ENCODE measurements at places on chromosomes 1 and 21. TPM values are rescaled to one million over a fixed set of nuclear protein-coding genes. Genes with fewer than 3 reads are reported as not detected.

The SCAF4 gene
- 111 TPM for total RNA-seq

The COL18A1 gene
- total RNA-seq = 0.18 TPM

The SNRPE gene
- 299 TPM for total RNA-seq

The RXRG gene
- not detected for total RNA-seq

The BMP8B gene
- total RNA-seq = 0.34 TPM

The EXTL1 gene
- total RNA-seq = 0.67 TPM

The PGLYRP3 gene
- not detected for total RNA-seq

The CD2 gene
- not detected for total RNA-seq

The YARS1 gene
- total RNA-seq = 352 TPM

The RGS8 gene
- 0.31 TPM for total RNA-seq

The IL12RB2 gene
- total RNA-seq = not detected

The PAQR6 gene
- 16.4 TPM for total RNA-seq

The KISS1 gene
- total RNA-seq = not detected

The ADORA3 gene
- total RNA-seq = not detected

The PLEKHA6 gene
- not detected for total RNA-seq

The CFHR4 gene
- not detected for total RNA-seq

The SLC45A1 gene
- total RNA-seq = not detected

The CACYBP gene
- 332 TPM for total RNA-seq

The ARHGAP30 gene
- total RNA-seq = 86.7 TPM

The TDRD5 gene
- total RNA-seq = not detected

The LAMB3 gene
- total RNA-seq = 0.46 TPM

The FAM3B gene
- not detected for total RNA-seq
